ENCODE measurements at places on chromosomes 12 and 14.

- DNase-seq = peak; percentile 64
Measured at GRCh38 chr14:76647697-76648298, 113.5 kb upstream of the VASH1 start.

DNA sequence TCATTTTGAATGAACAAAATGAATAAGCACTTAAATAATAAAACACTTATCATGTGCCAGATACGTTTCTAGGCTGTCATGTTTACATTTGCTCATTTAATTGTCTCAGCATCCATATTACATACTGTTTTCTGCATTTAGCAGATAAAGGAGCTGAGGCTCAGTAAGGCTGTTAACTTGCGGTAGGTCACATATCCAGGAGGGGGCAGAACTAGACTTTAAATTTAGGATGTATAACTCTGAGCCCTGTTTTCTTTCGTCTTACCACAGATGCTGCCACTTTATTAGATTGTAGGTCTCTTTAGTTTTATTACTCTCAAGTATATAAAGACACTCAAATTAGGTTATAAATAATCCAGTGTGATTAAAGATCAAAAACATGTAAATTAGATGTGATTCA lies 17.7 kb downstream of the IRAK4 start:
- DNase-seq = peak; percentile 13

DNA sequence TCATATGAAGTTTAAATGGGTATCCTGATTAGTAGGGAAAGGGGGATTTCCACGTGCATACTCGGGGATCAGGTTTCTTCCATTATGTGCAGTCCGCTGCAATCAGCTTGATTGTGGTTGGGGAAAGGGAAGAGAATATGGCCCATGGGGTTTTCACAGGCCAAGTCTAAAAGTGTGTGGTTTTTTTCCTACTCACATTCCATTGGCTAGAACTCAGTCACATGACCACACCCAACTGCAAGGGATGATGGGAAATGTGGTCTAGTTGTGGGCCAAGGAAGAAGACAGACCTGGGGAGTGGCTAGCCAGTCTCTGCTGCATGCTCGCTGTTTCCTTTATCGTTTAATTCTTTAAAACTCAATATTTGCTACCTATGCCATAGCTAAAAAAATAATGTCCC lies 105.1 kb downstream of the PRIMA1 start:
- DNase-seq = no peak

DNA sequence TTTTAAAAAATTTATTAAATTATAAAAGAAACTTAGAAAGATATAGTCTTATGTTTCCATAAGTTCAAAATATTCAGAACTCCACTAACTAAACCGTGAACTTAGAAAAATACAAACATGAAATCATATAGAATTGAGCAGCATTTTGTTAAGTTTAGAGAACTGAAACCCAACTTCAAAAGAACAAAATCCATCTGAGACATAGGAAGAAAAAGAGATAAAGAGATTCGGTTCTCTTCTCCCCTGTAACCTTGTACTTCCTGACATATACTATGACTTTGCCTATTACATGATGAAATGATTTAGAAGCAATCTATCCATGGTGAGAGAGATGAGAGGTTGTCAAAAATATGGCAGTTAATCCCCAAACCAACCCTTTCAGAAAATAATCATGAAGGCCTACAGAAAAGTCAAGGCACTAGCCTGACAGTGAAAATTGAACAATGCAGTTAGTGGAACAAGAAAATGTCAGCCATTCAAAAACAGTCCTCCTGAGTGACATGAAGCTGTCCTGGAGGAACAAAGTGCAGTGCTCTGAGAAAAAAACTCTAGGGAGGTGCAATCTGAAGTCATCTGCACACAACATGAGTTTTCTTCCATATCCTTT lies 44.0 kb downstream of the C12orf50 start:
- DNase-seq = no peak

- DNase-seq = peak; percentile 29
Measured at GRCh38 chr12:106527356-106527755, 55.4 kb upstream of the RFX4 start.

GRCh38 chr12:77054851-77055250 lies 10.5 kb downstream of the E2F7 start:
- no peak for DNase-seq
